ENCODE measurements at places on chromosomes 5 and 9. TPM values are rescaled to one million over a fixed set of nuclear protein-coding genes. Genes with fewer than 3 reads are reported as not detected.

ALAD gene
- total RNA-seq = 20.6 TPM

GRCh38 chr5:124697933-124698591 lies 48.4 kb downstream of the ZNF608 start:
- H3K4me3 ChIP-seq = no peak overlapping the region
- DNase-seq = no peak
- H3K36me3 ChIP-seq = no peaks in the 10 kb centered on the region
- H3K4me1 ChIP-seq = no peaks in the 10 kb centered on the region
- H3K27ac ChIP-seq = no peak overlapping the region
- H3K27me3 ChIP-seq = no peaks in the 10 kb centered on the region

GRCh38 chr9:110777196-110777875 lies 108.7 kb downstream of the MUSK start:
- peaks cover 10% of the 10 kb centered on the region for H3K4me1 ChIP-seq
- no peaks in the 10 kb centered on the region for H3K36me3 ChIP-seq
- H3K27ac ChIP-seq = no peak overlapping the region
- H3K27me3 ChIP-seq = no peaks in the 10 kb centered on the region

DNA sequence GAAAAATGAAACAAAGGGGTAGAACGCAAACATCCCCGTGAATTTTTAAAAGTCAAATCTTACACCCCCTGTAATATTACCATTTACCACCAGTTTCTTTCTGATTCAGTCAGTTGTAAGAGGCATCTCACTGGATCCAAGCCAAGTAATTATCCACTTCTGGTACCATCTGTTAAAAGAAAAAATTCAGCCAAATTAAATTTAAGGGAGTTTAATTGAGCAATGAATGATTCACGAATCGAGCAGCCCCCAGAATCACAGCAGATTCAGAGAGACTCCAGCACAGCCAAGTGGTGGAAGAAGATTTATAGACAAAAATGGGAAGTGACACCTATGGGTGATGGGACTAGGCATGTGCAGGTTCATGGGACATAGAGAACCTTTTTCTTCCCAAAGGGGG lies 29.9 kb upstream of the MTMR12 start:
- no peak overlapping the region for H3K4me3 ChIP-seq
- DNase-seq = no peak
- H3K36me3 ChIP-seq = no peaks in the 10 kb centered on the region
- no peak overlapping the region for H3K27ac ChIP-seq

NKD2 gene
- total RNA-seq = 0.47 TPM

TOR4A gene
- total RNA-seq = 51.8 TPM

- no peak overlapping the region for H3K4me3 ChIP-seq
- DNase-seq = no peak
- no peaks in the 10 kb centered on the region for H3K27me3 ChIP-seq
- H3K4me1 ChIP-seq = peaks cover 16% of the 10 kb centered on the region
- peaks cover 55% of the 10 kb centered on the region for H3K36me3 ChIP-seq
Measured at GRCh38 chr5:150044329-150044681, 42.0 kb downstream of the CSF1R start.

DNA sequence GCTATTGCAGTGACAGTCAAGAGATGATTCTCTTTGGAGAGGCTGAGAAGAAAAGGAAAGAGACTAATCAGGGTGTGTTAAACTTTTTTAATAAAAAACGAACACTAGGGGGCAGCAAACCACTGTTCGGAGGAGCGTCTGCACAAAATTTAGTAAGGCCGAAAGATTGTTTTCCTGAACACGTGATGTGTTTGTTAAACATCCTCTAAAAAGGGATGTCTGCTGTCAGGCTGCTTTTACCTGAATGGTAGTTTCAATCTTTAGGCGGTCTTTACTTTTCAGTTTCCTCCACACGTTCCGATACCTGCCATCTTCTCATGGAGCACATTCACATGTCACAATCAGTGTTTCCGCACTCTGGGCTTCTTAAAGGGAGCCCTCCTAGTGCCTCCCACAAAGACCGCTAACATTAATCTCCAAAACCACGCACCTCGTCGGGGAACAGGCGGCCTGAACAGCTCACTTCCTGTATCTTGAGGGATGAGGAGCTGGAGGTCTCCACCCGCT lies 125.2 kb downstream of the GPBP1 start:
- peak; percentile 66 for DNase-seq
- peaks cover 59% of the 10 kb centered on the region for H3K4me1 ChIP-seq
- H3K4me3 ChIP-seq = no peak overlapping the region
- H3K36me3 ChIP-seq = peaks cover 4% of the 10 kb centered on the region

TBC1D9B gene
- 147 TPM for total RNA-seq

DNA sequence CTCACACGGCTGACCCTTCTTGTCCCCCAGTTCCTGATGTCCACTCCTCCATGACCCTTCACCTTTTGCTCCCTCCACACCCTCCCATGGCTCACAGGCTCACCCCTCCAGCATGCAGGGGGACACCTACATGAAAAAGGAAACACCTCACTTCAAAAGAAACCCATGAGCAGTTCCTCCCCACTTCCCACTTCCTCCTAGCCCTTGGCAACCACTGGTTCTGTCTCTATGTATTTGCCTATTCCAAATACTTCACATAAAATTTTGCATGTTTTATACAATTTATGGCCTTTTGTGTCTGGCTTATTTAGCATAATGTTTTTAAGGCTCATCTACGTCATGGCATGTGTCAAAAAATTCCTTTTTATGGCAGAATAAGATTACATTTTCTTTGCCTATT lies 100.2 kb upstream of the S1PR3 start:
- H3K4me1 ChIP-seq = no peaks in the 10 kb centered on the region
- H3K27me3 ChIP-seq = peaks cover 14% of the 10 kb centered on the region
- no peak overlapping the region for H3K4me3 ChIP-seq
- H3K36me3 ChIP-seq = peaks cover 4% of the 10 kb centered on the region
- DNase-seq = no peak
